ELF-1 (cell line): ENCODE measurements at places on chromosomes 12 and 14.

DNA sequence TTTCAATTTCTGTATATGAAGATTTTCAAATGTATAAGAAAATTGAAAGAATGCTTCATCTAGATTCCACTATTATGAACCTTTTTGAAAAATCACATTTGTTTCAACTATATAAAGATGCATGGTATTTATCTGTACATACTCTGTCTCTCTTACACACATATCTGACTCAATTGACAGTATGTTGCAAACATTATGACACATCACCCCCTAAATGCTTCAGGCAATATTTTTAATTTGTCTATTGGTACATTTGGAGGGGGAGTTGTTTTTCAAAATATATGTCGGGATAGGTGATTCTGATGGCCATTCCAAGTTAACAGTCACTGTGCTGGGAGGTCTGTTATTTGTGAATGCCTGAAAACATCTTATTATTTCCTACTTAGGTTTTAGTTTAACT is 14.4 kb downstream of the PCNX1 start:
- no peak for DNase-seq

DNA sequence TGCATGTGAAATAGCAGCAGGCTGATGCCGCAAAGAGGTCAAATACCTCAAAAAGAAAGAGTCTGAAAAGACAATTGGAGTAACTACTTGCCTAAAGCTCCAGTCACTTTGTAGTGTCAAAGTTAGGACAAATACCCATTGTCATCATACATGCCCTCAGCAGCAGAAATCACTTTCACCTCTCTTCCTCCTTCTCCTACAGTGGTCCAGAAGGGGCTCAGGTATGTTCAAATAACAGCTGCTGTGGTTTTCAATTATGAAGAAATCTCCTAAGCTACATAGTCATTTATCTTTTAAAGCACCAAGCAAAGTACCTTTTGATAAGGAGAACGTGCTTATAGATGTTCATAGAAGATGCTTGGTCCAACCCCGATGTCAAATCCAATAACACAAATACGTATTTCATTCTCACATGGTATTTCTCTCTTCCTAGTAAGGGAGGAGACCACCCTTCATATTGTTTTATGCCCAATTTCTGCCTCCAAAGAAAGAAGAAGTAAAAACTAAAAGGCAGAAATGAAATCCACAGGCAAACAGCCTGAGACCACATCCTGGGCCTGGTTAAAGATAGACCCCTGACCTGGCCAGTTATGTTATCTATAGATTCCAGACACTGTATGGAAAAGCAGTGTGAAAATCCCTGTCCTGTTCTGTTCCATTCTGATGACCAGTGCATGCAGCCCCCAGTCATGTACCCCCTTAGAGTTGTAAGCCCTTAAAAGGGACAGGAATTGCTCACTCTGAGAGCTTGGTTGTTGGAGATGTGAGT is 23.7 kb downstream of the GYS2 start:
- DNase-seq, result no peak

- no peak for DNase-seq
Measured at GRCh38 chr12:108327621-108328344, 11.3 kb downstream of the CMKLR1 start.

GRCh38 chr12:642633-643474 is 20.4 kb downstream of the NINJ2 start:
- DNase-seq, result peak; percentile 85

- no peak for DNase-seq
Measured at GRCh38 chr12:119668324-119668841, 450 bp downstream of the PRKAB1 start.

GRCh38 chr12:3795066-3795465 is 42.2 kb upstream of the CRACR2A start:
- no peak for DNase-seq

- DNase-seq, result no peak
Measured at GRCh38 chr12:22722779-22723178, 97.8 kb downstream of the ETNK1 start.

DNA sequence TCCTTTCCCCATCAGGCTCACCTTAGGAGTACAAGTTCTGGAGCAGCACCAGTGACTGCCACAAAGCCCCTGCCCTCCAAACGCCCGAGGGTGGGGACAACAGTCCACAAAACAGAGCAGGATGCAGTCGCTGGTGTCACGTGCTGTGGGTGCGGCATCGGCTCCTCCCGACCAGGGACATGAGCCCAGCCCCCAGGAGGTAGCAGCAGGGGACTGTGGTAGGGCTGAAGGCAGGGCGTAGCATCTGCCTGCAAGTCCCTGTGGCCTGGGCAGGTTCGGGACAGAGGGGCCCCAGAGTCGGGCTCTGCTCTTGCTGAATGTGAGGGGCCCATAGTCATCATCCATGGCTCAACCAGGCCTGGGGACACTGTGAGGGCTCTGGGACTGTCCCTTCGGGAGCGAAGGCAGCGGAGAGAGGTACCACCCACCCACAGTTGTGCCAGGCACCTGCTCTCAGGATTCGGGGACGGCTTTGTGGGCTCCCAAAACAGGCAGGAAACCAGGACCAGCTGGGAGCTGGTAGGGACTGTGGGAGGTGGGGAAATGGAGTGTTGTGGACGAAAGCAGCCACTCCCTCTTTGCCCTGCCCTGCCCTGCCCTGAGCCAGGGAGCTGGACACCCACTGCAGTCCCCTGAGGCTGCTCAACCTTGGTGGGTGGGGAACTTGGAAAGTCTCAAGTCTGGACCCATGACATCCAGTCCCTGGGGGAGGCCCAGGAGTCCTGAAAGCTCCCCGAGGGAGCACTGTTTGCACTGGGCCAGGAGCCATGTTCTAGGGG is 30.7 kb downstream of the FBRSL1 start:
- DNase-seq, result no peak

DNA sequence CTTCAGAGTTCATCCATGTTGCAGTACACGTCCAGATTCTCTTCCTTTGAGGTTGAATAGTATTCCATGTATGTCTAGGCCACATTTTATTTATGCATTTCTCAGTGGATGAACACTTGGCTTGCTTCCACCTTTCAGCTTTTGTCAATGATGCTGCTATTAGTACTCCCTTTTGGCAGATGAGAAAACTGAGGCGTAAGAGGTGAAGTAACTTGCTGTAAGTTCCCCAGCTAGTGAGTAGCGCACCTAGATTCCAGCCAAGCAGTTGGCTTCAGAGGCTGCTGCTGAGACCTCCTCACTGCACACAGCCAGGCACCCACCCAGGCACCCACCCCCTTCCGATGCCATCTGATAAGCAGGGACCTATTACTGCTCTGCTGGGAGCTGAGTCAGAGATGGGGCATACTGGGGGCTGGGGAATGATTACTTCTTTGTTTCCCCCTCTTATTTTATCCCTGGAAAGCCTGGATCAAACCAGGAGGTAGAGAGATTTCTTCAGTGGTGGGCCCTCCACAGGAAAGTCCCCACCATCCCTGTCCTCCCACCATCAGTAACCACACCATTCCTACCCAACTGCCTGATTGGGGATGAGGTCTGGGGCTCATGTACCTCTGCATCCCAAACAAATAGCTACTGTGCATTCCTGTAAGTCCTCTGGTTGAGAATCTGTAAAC is 234.6 kb downstream of the PCNX1 start:
- DNase-seq, result no peak

DNA sequence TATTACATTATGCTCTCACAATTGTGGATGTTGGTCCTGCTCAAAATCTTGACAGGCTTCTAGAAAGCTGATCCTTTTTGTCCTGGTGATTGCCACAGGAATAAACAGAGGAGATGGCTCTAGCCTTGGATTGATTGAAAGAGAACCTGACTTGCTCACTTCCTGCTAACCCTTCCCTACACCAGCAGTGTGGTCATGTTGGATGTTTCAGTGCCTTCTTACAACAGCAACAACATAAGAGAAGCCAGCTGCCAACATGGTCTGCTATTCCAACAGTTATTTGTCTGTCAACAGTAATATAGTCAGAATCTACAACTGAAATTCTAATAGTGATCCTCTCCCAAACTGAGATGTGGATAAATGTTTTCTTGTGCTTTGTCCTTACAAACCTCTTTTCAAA is 311.6 kb upstream of the DIO2 start:
- no peak for DNase-seq

- DNase-seq, result no peak
Measured at GRCh38 chr12:122166422-122167349, 7.3 kb downstream of the IL31 start.

- no peak for DNase-seq
Measured at GRCh38 chr14:83856334-83856733, 1673.6 kb upstream of the FLRT2 start.

- no peak for DNase-seq
Measured at GRCh38 chr14:79652513-79653307, 558.6 kb downstream of the DIO2 start.

GRCh38 chr12:89461649-89462612 is 62.7 kb downstream of the GALNT4 start:
- peak; percentile 16 for DNase-seq

DNA sequence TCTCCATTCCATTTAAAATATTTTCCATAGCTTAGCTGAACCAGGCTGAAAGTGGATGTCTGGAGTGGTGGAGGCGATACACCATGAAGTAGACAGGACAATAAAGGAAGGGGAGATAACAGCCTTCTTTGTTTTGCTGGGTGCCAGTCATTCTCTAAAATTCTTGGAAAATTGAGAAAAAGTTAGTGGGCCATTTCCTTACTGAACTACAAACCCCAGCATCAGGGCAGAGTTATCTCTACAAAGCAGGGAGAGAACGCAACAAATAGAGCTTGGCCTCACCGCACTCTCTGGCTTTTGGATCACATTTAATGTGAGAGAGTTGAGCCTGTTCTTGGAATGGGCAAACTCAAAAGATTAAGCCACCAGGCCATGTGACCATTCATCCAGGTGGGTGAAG is 41.2 kb upstream of the LRRC10 start:
- DNase-seq, result no peak

DNA sequence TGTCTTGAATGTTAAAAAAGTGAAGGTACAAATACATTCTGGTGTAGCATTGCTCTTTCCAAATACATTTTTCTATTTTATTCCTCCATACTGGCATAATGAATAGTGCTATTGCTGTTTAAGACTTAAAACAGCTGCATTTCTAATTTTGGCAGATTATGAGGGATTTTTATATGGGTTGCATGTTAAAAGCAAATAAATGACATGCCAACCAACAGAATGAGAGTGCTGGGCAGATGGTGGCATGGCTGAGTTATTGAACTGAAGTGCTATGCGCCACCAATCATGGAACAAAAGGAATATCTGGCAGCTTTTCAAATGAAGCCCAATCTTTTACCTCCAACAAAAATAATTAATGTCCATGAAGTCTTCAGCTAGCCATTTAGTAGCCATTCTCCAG is 215.0 kb downstream of the PRKD1 start:
- no peak for DNase-seq

DNA sequence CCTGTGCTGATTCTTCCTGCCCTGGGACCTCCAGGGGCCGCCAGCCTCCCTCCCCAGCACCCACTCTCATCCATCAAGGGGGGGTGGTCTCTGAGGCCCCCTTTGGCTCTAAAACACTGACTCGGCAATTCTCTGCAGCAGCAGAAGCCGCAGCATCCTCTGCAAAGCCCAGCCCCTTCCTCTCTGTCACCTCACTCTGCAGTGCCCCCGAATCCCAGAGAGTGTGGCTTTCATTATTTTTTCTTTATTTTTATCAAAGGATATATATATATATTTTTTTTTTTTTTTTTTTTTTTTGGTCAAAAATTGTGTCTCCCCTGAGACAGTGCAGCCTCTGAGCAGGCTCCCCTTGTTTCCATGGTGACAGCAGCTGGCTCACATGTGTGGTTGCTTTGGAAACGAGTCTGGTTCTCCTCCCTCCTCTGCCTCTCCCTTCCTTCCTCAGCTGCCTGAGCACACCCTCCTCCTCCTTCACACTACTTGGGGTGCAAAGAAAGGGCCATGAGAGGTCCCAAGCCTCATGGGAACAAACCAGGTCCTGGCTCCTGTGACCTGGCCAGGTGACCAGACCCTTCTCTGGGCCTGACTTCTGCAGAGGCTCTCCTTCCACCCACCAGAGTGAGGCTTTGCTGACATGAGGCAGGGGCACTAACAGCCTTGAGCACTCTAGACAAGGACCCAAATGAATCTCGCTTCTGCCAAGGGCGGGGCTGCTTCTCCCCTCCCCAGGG is 100.5 kb downstream of the LRRC74A start:
- DNase-seq, result no peak

DNA sequence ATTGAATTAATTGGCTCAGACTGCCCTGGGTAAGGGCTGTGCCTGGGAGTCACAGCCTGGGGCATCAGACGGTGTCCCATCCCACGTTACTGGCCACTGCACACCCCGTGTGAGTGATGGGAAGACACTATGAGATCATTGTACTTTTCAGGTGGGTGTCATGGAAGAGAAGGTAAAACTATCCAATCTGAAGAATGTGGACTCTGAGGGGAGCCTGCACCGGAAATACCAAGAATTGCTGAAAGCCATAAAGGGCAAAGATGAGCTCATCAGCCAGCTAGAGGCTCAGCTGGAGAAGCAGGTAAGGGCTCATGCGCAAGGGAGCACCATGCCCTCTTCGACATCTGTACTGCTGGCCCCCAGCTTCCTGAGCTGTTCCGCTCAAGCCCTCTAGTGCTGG is 24.0 kb downstream of the PLEKHH1 start:
- DNase-seq, result peak; percentile 51

DNA sequence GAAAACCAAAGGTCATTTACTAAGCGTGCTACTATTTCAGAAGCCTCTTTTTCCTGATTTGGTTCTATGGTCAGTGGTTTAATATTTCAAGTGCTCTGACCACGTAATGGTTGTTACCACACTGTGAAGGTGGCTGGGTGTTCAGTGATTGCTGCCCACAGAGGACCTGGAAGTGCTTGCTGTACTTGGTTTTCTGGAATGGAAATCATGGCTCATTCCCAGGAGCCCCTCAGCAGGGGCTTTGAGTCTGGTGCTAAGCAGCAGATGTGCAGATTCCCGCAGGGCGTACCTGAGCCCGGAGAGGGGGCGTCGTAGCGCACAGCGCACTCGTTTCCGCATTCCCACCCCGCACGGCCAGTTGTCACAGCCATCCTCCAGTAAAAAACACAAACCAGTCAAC is 50.5 kb downstream of the TRAF3 start:
- peak; percentile 84 for DNase-seq

DNA sequence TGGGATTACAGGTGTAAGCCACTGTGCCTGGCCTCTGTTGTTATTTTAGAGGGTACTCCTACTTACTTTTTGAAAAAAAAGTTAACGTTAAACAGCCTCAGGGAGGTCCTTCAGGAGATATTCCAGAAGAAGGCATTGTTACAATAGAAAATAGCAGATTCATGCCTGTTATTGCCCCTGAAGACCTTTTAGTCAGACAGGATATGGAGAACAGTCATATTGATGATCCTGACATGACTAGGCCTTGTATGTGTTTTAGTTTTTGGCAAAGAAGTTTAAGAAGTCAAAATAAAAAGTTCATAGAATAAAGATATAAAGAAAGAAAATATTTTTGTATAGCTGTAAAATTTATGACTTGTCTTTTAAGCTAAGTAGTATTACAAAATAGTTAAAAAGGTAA is 45.3 kb downstream of the WASHC3 start:
- no peak for DNase-seq

DNA sequence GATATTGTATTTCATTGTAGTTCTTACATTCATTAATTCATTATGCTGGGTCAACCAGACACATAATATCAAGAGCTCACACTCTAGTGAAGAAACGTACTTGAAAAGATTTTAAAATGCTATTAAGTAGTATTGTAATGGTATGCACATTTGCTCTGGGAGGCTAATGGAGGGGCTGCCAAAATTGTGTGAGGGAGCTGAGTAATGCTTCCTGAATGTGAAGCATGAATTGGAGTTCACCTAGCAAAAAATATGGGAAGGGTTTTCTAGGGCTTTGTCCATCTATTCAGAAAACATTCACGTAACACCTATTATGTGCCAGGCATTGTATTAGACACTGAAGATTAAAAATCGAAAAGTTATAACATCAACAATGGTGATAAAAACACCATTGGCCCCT is 403.8 kb upstream of the PDE3A start:
- DNase-seq, result no peak
